Thoracic aorta endothelial cell (primary cell): ENCODE measurements at places on chromosomes 4 and X. TPM values are rescaled to one million over a fixed set of nuclear protein-coding genes. Genes with fewer than 3 reads are reported as not detected.

HGFAC gene
- total RNA-seq, result 0.07 and 0.13 TPM in 2 replicates

PRDM5 gene
- 10.1 and 10.7 TPM in 2 replicates for total RNA-seq

TDO2 gene
- total RNA-seq, result not detected in 2 replicates

CSAG3 gene
- total RNA-seq, result not detected in 2 replicates

ADGRG2 gene
- total RNA-seq, result not detected in 2 replicates

CCDC110 gene
- 0.43 and 0.53 TPM in 2 replicates for total RNA-seq

SLC25A31 gene
- total RNA-seq, result not detected in 2 replicates

MBNL3 gene
- total RNA-seq, result 4.1 and 7.0 TPM in 2 replicates

ATP7A gene
- 18.8 and 20.2 TPM in 2 replicates for total RNA-seq

H2BW2 gene
- not detected in 2 replicates for total RNA-seq
